ENCODE measurements at places on chromosomes 6 and 20.

DNA sequence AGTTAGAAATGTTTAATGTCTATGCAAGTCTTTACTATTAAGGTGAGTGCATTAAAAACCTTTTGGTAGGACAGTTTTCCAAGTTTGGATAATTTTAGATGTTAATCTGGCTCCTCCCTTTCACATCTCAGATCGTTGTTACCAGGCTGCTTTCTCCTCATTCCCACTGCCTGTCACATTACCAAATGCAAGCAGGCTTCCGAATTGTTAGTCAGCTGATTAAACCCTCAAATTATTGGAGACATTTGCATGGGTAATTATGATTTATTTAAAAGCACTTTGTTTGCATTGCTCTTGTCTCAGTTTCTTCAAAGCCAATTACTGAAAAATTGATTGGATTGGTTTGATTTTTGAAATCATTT lies 816.5 kb downstream of the KIF16B start:
- DNase-seq: peak; percentile 12

- DNase-seq: no peak
Observed at GRCh38 chr6:133764008-133764753, 124.7 kb upstream of the TCF21 start.

GRCh38 chr6:163284151-163284550 lies 130.4 kb upstream of the QKI start:
- no peak for DNase-seq

GRCh38 chr6:35626401-35626800 lies 62.3 kb downstream of the FKBP5 start:
- no peak for DNase-seq

- DNase-seq: no peak
Observed at GRCh38 chr6:71393981-71394432, 105.4 kb downstream of the OGFRL1 start.

- peak; percentile 67 for DNase-seq
Observed at GRCh38 chr6:163416557-163417253, 2.2 kb downstream of the QKI start.

- DNase-seq: no peak
Observed at GRCh38 chr6:41408576-41408975, 73.2 kb downstream of the NCR2 start.

DNA sequence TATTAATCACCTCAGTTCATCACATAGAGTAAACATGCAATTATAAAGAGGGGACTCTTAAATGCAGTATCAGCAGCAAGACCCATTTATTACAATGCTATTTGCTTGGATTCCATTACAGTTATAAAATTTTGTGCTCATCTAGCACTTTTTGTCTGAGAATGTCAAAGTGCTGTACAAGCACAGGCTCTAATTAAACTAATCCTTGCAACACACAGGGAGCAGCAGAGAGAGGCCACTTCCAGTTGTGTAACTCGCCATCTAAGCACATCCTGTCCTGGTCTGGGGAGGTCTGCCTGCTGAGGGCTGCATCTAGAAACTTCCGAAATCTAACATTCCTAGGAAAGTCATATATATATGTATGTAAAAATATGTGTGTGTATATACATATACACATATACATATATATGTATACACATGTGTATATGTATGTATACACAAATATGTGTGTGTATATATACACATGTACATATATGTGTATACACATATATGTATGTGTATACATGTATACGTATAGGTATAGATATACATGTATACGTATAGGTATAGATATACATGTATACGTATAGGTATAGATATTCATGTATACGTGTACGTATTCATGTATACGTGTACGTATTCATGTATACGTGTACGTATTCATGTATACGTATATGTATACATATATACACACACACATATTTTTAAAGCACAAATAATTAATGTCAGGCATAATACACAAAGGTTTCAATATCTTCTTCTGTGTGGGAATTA lies 136.4 kb upstream of the JARID2 start:
- DNase-seq: no peak
